Stimulated activated CD4-positive, alpha-beta T cell treated with anti-CD3 and anti-CD28 coated beads, TNF-alpha, amount 100 ng/mL, for 4 hours (primary cell): ENCODE measurements at places on chromosomes 13 and 19.

DNA sequence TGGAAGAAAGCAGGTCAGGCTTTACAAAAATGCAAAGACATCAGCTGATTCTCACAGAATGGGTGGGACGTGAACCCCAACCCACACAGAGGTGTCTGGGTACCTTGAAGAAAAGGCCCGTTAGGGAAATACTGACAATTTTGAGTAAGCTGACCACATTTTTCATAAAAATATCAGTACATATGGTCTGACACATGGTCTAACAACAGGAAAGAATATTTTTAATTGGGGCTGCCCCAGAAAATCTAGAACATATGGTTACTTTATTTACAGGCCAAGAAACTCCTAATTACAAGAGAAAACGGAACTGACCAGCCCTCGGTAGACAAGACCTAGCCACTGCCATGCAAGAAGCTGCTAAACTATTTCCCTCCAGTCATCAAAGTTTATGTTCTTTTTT lies 48.7 kb upstream of the ITM2B start:
- DNase-seq = no peak

GRCh38 chr19:36837176-36837905 lies 846 bp downstream of the ZNF790 start:
- no peak for DNase-seq

DNA sequence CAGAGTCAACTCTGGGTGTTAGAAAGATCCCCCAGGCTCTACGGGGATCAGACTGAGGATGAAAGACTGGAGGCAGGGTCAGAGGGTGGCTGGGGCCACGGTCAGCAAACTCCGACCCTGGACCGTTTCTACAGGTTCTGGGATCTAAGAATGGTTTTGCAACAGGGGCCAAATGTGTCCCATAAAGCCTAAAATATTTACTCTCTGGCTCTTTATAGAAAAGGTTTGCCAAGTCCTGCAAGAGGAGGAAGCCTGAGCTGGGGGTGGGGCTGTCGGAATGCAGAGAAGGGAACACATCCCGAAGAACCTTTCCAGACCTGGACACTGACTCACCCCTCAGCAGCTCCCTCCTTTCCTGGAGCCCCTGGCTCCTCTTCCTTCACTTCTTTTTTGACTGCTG lies 20.7 kb downstream of the LIG1 start:
- no peak for DNase-seq

DNA sequence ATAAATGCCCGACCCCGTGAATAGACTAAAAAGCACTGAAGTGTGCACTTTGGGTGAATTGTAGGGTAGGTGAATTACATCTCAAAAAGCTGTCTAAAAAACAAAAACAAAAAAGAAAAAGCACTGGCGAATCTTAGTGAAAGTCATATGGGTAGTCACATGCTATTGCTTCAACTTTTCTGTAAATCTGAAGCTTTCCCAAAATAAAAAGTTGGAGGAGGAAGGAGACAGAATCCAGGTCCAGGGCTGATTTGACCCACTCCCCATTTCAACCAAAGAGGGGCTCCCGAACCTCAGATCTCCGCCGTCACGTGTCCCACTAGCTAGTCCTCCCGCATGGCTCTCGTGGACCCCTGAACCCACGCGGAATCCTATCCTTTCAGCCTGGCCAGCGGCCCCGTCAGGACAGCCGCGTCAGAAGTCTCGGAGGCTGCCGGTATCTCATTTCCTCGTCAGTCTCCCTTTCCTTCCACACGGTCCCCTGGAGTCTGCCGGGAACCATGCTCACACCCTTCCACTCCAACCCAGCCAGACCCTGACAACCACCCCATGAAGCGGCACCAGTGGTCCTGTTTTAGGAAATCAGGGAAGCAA lies 6.1 kb downstream of the PPP1R12C start:
- no peak for DNase-seq

DNA sequence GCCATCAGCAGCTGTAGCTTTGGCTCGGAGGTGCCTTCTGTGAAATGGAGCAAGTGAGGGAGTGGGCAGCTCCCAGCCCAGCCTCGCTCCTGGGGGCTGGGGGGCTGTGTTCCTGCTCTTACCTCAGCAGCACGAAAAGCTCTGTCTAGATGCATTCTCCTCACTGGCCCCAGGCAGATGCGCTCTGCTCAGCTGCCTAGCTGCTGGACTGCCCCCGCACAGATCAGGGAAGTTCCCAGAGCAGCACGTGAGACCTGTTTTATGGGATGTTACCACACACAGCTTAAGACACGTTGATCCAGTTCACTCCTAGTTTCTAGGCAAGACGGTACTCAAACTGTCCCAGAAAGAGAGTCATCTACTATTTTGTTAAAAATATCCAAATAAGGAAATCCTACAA lies 13.6 kb downstream of the LCP1 start:
- DNase-seq = no peak

DNA sequence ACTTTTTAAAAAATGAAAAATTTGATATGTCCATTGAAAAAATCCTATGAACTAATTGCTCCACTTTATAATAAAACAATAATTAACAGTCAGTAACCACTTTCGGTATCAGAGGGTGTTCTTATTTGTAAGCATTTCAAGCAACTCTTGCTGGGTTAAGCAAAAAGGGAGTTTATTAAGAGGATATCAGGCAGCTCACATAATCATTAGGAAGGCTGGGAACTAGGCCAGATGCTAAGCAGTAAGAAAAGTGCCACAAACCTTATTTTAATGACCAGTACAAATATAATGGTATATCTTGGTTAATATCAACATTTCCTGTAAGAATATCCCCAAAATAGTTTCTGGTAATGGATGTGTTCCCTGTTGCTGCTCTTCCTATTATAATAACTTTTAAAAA lies 2618.3 kb upstream of the PCDH20 start:
- DNase-seq = no peak

- no peak for DNase-seq
Observed at GRCh38 chr13:44713788-44714469, 137.8 kb upstream of the TSC22D1 start.

- DNase-seq = no peak
Observed at GRCh38 chr13:46142776-46143175, 37.9 kb upstream of the CPB2 start.

- DNase-seq = no peak
Observed at GRCh38 chr19:8306235-8307054, 1.7 kb downstream of the CD320 start.

GRCh38 chr19:4971424-4971793 lies 2.5 kb downstream of the KDM4B start:
- DNase-seq = no peak

- DNase-seq = no peak
Observed at GRCh38 chr19:15673176-15673654, 328 bp downstream of the CYP4F12 start.

- DNase-seq = no peak
Observed at GRCh38 chr13:41505209-41505835, 48.0 kb downstream of the RGCC start.

DNA sequence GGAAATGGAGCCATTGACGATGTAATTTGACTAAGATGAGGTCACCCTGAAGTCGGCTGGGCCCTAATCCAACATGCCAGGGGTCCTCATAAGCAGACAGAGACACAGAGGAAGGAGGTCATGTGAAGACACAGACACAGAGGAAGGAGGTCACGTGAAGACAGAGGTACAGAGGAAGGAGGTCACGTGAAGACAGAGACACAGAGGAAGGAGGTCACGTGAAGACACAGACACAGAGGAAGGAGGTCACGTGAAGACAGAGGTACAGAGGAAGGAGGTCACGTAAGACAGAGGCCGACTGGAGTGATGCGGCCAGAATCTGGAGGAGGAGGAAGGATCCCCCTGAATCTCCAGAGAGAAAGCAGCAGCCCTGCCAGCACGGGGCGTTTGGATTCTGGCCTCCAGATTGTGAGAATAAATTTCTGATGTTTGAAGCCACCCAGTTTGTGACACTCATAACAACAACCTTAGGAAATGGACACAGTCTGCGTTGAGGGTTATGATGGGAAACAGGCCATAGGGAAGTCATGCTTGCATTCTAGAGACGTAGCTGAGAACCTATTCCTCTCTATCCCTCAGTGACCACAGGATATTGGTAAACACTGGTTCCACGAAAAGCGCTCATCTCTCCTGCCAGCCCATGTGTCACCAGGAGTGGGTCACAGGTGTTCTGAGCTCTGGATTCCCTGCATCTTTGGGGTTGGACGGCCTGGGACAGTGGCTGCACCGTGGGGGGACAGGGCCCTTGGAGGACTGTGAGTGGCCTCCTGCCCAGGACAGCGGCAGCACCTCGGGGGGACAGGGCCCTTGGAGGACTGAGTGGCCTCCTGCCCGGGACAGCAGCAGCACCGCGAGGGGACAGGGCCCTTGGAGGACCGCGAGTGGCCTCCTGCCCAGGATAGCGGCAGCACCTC lies 108.5 kb downstream of the SOX1 start:
- DNase-seq = no peak

- DNase-seq = no peak
Observed at GRCh38 chr19:44765033-44765948, 12.4 kb upstream of the CBLC start.

GRCh38 chr19:46426035-46426505 lies 2.7 kb downstream of the PNMA8C start:
- DNase-seq = no peak

DNA sequence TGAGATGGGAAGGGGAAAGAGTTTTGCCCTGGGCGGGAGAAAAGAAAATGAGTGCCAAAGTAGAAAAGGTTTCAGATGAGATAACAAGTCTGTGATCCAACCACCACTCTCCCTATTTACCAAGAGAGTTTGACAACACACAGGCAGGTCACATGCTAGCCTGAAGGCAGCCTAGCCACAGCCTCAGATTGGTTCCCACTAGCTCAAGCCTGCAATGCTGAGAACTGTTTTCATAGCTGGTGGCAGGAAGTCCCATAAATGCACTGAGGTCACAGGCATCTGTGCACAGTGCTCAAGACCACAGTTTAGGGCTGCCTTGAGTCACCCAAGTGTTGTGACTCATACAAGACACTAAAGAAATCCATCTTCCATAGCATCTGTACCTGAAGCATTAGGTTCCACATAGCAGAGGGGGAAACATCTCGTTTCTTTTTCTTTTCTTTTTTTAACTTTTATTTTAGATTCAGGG lies 18.5 kb upstream of the POP4 start:
- DNase-seq = no peak

DNA sequence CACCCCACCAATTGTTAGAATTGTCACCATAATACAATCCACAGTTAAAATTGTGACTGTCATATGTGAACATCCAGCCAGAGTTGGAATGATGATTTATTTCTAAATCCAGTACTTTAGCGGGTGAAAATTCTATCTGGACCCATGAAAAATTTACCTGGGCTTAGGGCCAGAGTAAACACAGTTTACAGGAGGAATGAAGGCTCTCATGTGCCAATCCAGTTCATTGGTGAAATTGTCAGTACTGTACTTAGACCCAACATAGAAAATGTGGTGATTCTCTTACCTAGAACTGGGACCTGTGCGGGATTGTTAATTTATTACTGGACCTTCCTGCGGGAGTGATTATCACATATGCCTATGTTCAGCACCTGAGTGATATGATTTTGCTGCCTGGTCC lies 27.3 kb upstream of the ZNF681 start:
- DNase-seq = no peak

- DNase-seq = no peak
Observed at GRCh38 chr19:18014197-18014596, 6.2 kb downstream of the ARRDC2 start.

- DNase-seq = no peak
Observed at GRCh38 chr19:12838182-12838885, at the start of gene MAST1. MAST1 (plus strand) TSS chr19:12838515; CDS start chr19:12838573, 58 bp downstream.

DNA sequence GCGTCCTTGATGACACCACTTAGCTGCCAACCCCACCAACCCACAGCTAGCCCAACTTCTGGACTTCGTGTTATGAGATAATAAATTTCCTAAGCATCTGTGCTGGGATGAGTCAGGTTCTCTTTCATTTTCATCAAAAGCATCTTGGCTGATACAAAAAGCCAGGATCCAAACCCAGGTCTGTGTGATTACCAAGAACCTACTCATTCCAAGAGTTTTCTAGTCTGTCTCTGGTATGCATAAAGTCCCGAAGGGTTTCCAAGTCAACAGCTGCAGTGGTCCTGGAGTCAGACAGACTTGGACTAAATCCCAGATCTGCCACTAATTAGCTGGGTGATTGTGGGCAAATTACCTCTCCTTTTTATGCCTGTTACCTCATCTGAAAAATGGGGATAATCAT lies 55.5 kb upstream of the SERP2 start:
- DNase-seq = no peak

GRCh38 chr13:56861476-56861875 lies 279.2 kb upstream of the PRR20A start:
- no peak for DNase-seq

GRCh38 chr19:54062643-54063042 lies 1.1 kb downstream of the VSTM1 start:
- DNase-seq = no peak

DNA sequence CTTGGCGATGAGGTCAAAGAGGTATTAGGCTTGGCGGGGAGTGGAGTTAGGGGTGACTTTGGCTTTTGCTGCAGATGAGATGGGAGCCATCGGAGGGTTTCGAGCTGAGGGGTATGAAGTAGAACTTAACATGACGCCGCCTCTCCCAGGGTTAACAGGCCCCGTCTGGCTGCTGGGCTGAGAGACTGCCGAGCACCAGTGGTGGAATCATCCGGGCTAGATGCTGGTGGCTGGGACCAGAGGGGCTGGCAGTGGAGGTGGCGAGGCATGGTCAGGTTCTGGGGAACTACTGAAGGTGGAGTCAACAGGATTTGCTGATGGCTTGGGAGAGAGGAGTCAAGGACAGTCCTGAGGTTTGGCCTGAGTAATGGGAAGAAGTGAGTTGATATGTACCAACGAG lies 4.9 kb downstream of the RFX2 start:
- DNase-seq = no peak

DNA sequence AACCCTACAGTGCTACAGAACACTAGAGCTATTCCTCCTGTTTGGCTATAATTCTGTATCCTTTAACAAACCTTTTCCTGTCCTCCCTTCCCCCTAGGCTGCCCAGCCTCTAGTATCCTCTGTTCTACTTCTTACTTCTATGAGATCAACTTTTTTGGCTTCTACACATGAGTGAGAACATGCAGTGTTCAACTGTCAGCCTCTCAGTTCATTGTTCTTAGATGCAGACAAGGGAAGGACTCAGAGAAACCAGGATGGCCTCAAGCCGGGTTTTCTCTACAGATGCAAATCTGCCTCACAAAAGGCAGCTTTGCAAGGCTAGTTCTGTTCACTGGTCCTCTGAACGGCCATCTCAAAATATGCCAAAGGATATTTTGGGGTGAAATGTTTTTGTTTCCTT lies 18.4 kb downstream of the AMER2 start:
- no peak for DNase-seq

DNA sequence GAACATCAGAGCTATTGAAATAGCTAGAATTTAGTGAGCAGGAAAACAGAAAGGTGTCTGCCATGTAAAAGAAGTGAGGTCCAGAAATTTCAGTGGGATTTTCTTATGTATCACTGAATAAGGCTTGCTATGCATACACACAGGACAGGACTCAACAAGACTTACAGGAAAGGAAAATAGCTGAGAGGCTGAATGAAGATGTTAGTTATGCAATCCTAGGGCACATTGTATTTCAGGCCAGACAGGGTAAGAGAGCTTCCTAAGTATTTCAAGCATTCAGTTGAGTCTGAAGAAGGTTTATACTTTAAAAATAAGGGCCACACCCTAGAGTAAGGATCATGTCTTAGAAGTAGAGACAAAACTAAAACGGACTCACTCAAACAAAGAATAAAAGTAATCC lies 419.9 kb upstream of the PRR20A start:
- DNase-seq = no peak

GRCh38 chr19:20968092-20968491 lies 45.0 kb downstream of the ZNF85 start:
- DNase-seq = no peak

GRCh38 chr19:48308631-48309586 lies 16.4 kb upstream of the EMP3 start:
- no peak for DNase-seq
